Myometrial cell (primary cell): ENCODE measurements at places on chromosomes 6 and 20. TPM values are rescaled to one million over a fixed set of nuclear protein-coding genes. Genes with fewer than 3 reads are reported as not detected.

The SNTA1 gene
- total RNA-seq: 8.9 and 9.7 TPM in 2 replicates

The TDRD6 gene
- not detected in 2 replicates for total RNA-seq

The PDYN gene
- total RNA-seq: not detected in 2 replicates

The SLC22A16 gene
- 1.1 TPM in 1 of 2 replicates, not detected in the other for total RNA-seq

The VPS16 gene
- total RNA-seq: 55.3 and 61.7 TPM in 2 replicates

The NHLRC1 gene
- 0.29 and 2.1 TPM in 2 replicates for total RNA-seq

The TINAG gene
- total RNA-seq: not detected in 2 replicates

The PXDC1 gene
- 37.2 and 39.5 TPM in 2 replicates for total RNA-seq

The SIRPD gene
- not detected in 2 replicates for total RNA-seq
